NCI-H1048 (cell line): ENCODE measurements at places on chromosomes 12 and 14.

- DNase-seq = no peak
Measured at GRCh38 chr12:109731806-109732205, 18.2 kb downstream of the FAM222A start.

DNA sequence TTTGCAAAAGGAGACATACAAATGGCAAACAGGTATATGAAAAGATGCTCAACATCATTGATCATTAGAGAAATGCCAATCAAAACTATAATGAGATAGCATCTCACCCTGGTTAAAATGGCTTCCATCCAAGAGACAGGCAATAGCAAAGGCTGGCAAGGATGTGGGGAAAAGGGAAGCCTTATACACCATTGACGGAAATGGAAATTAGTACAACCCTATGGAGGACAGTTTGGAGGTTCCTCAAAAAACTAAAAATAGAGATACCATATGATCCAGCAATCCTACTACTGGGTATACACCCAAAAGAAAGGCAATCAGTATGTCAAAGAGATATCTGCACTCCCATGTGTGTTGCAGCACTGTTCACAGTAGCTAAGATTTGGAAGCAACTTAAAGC, 17.3 kb upstream of the CKAP4 start:
- no peak for DNase-seq

GRCh38 chr12:2641207-2641606, 153.6 kb upstream of the FKBP4 start:
- no peak for DNase-seq

GRCh38 chr14:42710071-42710470, 1103.4 kb downstream of the LRFN5 start:
- DNase-seq = no peak

- DNase-seq = no peak
Measured at GRCh38 chr12:2195085-2195484, 142.3 kb downstream of the CACNA1C start.

DNA sequence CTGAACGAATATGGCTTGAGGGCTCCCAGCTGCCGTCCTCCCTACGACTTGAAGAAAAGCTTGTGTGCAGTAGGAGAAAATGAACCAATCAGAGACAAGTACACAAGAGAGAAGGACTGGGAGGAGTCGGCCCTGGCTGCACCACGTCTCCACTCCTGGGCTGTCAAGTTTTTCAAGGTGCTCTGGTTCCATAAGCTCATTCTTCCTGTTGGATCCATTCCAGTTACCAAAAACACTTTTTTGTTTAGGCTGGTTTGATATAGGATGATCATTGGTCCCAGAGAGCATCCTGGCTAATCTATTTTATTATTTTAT, 2.8 kb upstream of the A2ML1 start:
- no peak for DNase-seq

GRCh38 chr14:21299562-21300130, 19.8 kb downstream of the RPGRIP1 start:
- no peak for DNase-seq

GRCh38 chr12:76804435-76804976, 40.6 kb downstream of the ZDHHC17 start:
- DNase-seq = no peak

DNA sequence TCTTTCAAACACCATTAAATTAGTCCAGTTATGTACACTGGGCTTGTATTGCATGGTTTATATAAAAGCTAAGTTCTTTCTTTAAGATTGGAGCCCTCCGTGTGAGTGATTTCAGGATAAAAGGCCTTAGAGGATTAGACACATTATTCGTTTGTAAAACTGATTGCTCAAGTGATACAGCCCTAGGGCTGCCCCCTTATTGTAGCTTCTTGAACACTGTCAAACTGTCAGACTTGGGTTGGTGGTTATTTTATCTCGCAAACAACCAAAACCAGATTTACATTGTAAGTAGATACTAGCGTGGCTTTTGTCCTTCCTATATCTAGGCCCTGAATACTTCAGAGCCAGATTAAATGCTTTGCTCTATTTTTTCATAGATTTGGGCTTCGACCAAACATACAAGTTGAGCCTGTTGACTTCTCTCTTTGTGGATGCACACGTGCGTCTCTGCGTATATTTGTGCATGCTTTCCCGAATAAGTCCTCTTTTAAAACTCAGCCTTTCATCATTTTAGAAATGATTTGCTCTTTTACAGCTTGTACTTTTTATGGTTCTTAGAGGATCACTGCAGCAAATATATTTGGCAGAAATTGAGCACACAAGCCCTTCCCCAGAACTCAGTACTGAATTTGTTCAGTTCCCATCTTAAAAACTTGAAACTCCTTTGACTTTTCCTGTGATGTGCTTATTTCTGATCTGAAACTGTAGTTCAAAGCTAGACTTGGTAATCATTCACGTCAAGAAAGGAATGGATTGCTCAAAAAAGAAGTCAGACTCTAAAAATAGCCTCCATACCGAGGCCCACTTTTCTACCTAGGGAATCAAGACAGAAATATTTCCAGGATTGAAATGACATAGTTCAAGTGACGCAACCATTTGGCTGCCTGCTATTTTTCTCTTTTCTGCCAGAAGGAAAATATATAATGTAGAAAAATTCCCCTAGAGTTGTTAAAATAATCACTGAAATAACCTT, 129.5 kb downstream of the ETV6 start:
- DNase-seq = no peak

DNA sequence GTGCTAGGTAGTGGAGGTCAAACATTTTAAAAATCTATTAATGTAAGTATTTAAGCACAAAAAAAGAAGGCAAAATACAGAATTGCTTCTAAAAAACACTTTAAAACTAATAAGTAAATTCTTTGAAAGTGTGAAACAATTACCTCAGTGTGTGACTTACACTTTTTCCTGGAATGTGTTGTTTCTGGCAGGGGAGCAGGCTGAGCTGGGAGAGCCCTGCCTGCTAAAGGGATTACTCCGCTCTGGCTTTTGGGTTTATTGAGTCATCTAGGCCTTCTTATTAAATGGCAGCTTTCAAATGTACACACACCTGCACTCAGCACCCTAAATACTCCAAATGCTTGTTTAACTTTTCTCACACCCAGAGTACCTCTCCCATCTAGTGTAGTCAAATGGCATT, 279.8 kb downstream of the AKAP6 start:
- DNase-seq = no peak

DNA sequence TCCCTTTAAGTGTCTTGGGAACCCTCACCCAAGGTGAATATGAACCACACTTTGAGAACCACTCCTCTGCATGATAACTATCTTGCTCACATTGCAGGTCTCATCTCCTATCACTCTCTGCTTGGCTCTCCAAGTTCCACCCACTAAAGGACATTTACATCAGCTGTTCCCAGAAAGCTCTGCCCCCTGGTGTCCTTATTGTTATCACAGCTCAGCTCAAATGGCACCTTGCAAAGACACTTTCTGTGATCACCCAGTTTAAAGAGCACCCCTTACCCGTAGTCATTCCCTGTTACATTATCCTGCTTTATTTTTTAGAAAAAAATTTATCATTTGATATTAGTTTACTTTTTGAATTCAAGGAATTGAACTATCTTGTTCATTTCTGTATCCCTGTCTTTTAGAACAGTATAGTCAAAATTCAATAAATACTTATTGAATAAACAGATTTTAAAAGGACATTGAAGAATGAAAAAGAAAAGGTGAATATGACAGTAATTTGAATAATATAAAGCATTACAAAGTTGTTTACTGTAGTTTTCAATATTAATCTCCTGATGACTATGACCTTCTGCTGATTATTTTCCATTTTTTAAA, 20.5 kb upstream of the GUCY2C start:
- DNase-seq = no peak

- no peak for DNase-seq
Measured at GRCh38 chr12:13049816-13050215, 5.6 kb downstream of the FAM234B start.

GRCh38 chr12:44628180-44628579, 247.9 kb downstream of the NELL2 start:
- no peak for DNase-seq

DNA sequence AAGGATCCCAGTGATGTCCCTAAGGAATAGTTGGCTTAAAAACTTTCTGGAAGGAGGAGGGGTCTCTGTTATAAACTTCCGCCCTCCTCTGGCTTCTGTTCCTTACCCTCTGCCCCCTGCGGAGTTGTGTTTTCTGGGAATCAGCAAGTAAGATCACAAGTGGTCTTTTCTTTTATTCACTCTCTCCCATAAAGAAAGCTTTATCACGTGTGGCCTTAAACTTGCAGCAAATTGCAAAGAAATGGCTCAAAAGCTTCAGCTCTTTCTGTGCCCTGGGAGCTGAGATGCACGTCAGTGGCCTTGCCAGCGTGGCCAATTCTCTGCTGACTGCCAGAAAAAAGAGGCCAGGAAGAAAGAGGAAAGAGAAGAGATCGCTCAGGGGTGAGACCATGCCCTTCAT, at the start of gene SLCO1C1:
SLCO1C1 (plus strand) TSS at position 101 of the 400 bp plus-strand sequence. CDS start 4,245 bp downstream, outside the sequence.
- DNase-seq = no peak

DNA sequence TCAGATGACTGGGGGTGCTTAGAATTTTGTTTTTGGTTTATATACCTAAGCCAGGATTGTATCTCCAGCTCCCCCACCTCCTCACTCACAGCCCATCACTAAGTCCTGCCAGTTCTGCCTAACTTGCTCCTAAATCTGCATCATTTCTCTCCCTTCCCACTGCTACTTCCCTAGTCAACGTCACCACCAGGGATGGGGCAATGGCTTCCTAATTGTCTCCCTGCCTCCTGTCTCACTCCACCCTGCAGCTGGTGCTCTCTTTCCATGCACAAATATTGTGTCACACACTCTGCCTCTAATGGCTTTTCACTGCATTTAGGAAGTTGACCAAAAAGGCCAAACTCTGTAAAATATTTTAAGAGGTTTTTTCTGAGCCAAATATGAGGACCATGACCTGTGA, 11.5 kb downstream of the OAS2 start:
- no peak for DNase-seq

DNA sequence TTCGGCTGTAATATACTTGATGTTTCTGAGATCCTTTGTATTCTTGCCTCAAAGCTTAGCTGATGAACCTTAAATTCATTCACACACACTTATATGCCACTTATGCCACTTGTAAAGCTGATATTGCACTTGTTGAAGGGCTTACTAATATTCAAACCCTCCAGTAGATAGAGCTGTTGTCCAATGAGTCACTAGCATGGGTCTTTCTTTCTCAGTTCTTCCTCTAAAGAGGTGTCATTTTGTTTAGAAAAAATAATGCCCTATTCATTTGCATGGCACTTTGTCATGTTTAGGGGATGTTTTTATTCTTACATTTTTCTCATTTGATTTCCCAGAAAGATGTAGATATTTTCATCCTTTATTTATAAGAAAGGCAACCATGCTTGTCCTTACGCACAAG, 56.4 kb downstream of the MON2 start:
- DNase-seq = no peak

- DNase-seq = no peak
Measured at GRCh38 chr12:12592930-12593329, 18.7 kb upstream of the CREBL2 start.

DNA sequence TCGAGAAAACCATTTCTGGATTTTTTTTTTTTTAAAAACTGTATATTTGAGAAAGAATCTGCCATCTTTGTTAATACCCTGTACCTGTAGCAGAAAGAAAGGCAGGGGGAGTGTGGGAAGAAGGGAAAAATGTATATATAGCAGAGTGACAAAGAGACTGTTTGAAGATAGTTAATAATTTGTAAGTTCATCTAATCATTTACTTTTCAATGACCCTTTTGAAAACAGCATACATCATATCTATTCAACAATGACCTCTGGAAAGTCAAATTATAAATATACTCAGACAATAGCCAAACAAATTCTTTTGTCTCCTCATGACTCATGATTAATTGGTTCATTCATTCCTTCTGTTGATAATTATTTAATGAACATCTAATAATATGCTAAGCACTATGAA, 10.9 kb upstream of the CPM start:
- no peak for DNase-seq

- no peak for DNase-seq
Measured at GRCh38 chr14:94174604-94175010, 485 bp downstream of the PPP4R4 start.

DNA sequence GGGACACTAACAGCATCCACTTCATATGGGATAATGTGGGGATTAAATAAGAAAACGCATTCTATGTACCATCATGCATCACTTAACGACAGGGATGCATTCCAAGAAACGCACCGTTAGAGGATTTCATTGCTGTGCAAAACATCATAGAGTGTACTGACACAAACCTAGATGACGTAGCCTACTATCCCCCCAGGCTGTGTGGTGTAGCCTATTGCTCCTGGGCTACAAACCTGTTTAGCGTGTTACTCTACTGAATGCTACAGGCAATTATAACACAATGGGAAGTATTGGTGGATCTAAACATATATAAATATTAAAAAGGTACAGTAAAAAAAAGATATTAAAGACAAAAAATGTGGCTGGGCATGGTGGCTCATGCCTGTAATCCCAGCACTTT, 230.6 kb downstream of the KSR2 start:
- DNase-seq = no peak

- no peak for DNase-seq
Measured at GRCh38 chr14:105888784-105889665, 362.6 kb downstream of the TMEM121 start.

- no peak for DNase-seq
Measured at GRCh38 chr12:106274575-106275121, 26.8 kb upstream of the CKAP4 start.

- no peak for DNase-seq
Measured at GRCh38 chr12:26874501-26875296, 41.7 kb upstream of the ITPR2 start.

GRCh38 chr12:98939350-98939749, 294.3 kb downstream of the APAF1 start:
- no peak for DNase-seq

DNA sequence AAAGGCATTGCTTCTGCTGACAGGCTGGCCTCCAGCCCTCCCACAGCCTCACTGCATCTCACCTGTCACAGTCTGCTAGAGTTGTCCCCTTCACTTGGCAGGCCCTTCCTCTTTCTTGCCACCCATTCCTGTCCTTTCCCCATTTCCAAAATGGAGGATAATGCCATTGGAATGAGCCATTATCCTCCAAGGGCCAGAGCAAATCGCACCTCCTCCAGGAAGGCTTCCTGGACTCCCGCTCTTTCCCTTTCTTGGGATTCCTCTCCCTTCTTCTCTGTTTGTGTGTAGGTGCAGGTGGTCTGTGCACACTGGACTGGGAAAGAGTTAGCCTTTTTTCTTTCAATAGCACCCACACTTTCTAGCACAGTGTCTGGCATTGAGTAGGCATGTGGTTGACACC, 3.8 kb downstream of the KRT82 start:
- DNase-seq = no peak
